Testis (tissue), 5 donors: ENCODE measurements at places on chromosomes 3 and 15. TPM values are rescaled to one million over a fixed set of nuclear protein-coding genes. Genes with fewer than 3 reads are reported as not detected.

DNA sequence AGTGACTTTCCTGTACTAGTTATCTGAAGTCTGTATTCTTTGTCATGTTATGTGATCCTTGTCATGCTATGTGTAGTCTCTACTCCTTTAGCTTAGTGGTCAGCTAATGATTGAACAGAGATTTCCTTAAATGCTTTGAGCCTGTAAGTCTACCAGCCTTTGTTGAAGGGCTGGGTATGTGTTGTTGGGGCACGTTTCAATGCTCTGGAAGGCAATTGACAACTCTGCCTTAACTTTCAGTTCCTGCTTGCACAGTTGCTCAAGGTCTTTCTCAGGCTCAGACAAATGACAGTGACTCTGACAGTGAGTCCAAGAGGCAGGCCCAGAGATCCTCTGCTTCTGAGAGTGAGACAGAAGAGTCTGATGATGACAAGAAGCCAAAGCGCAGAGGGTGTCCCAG, 89.3 kb downstream of the CHD2 start:
- H3K27ac ChIP-seq = no peak overlapping the region
- no peaks in the 10 kb centered on the region for H3K27me3 ChIP-seq
- H3K36me3 ChIP-seq = no peaks in the 10 kb centered on the region
- H3K4me1 ChIP-seq = no peaks in the 10 kb centered on the region
- no peak for DNase-seq

- no peaks in the 10 kb centered on the region for H3K36me3 ChIP-seq
- DNase-seq = no peak
- no peak overlapping the region for H3K4me3 ChIP-seq
- no peak overlapping the region for H3K27ac ChIP-seq
- H3K27me3 ChIP-seq = no peaks in the 10 kb centered on the region
Observed at GRCh38 chr15:78976691-78977090, 31.8 kb upstream of the CTSH start.

DNA sequence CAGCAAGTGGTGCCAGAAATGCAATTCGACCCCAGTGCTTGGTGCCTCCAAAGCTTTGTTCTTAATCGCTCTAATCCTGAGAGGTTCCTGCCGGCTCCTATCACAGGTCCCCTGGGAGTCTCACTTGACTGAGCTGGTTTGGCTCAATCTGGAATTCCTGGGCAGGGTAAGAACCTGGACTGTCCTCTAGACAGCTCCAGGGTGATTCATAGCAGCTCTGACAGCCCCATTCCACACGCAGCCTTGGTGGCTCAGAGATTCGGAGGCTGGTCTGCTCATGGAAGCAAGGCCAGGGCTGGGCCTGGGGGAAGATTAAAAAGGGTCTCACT, 37.9 kb downstream of the MYO5C start:
- H3K27ac ChIP-seq = no peak overlapping the region
- no peaks in the 10 kb centered on the region for H3K36me3 ChIP-seq
- no peak overlapping the region for H3K4me3 ChIP-seq
- no peaks in the 10 kb centered on the region for H3K27me3 ChIP-seq
- peaks cover 15% of the 10 kb centered on the region for H3K4me1 ChIP-seq

FMN1 gene
- 53.7 TPM for total RNA-seq

CHCHD6 gene
- 47.6 TPM for total RNA-seq

ARHGEF3 gene
- 55.1 TPM for total RNA-seq

OXTR gene
- total RNA-seq = 1.8 TPM

SENP8 gene
- 8.1 TPM for total RNA-seq

ARL14 gene
- total RNA-seq = not detected
